Activated naive CD4-positive, alpha-beta T cell (primary cell): ENCODE measurements at places on chromosomes 5 and 9.

DNA sequence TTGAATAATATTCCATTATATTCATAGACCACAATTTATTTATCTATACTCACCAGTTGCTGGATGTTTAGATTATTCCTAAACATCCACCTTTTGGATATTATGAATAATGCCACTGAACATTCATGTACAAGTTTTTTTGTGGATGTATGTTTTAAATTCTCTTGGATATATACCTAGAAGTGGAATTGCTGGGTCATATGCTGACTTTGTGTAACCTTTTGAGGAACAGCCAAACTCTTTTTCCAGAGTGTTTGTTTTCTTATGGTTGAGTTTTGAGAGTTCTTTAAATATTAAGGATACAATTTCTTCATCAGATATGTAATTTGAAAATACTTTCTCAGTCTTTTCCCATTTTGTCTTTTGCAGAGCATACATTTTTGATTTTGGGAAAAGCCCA is 2.7 kb downstream of the VPS13A start:
- DNase-seq: no peak

- no peak for DNase-seq
Measured at GRCh38 chr5:77844623-77845323, 68.6 kb upstream of the TBCA start.

GRCh38 chr5:67377631-67378030 is 181.0 kb upstream of the CD180 start:
- DNase-seq: no peak

DNA sequence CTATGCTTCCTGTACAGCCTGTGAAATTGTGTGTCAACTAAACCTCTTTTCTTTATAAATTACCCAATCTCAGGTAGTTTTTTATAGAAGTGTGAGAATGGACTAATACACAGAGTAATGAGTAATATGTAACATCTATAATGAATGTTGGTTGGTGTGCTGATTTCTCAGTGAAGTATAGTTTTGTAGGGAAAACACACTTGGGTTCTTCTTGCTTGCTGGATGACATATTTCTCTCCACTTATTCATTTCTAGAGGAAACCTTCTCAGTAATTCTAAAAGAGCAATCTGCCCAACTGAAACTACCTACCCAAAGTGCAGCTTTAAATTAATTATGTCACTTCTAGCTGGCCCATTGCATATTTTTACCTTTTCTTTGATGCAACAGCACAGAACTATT is 81.1 kb upstream of the RORB start:
- no peak for DNase-seq

DNA sequence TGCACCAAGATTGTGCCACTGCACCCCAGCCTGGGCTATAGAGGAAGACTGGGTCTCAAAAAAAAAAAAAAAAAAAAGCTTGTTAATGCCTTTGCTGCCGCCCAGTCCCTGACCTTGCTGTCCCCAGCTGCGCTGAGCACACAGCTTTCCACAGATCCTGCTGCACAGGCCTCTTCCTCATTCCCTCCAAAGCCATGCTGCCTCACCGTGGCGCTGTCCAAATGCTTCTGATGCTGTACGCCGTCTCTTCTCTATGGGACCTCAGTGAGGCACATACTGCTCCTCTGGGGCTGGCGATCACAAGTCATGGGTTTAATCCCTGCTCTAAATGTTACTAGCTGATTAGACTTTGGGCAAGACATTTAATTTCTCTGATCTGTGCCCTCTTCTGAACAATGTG is 234.1 kb downstream of the FBXL7 start:
- DNase-seq: no peak

GRCh38 chr5:19497229-19497815 is 490.7 kb downstream of the CDH18 start:
- no peak for DNase-seq

DNA sequence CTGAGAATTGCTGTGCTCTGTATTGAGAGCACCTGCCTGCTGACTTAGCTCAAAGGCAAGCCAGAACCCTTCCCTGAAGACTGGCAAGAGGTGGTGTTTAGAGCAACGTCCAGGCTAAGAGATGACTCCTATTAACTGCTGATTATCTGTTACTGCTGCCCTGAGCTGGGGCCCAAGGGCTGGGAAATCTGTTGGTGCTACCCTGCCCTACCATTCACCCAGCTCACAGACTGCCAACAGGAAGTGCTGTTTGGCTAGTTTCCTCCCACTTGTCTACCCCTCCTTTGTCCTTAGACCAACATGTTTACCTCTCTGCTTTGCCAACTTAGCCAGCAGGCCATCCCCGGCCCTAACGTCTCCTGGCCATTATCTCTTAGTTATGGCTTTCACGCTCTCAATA is 6.9 kb downstream of the RAB24 start:
- no peak for DNase-seq

GRCh38 chr5:176816791-176817347 is 6.5 kb downstream of the UNC5A start:
- DNase-seq: no peak

DNA sequence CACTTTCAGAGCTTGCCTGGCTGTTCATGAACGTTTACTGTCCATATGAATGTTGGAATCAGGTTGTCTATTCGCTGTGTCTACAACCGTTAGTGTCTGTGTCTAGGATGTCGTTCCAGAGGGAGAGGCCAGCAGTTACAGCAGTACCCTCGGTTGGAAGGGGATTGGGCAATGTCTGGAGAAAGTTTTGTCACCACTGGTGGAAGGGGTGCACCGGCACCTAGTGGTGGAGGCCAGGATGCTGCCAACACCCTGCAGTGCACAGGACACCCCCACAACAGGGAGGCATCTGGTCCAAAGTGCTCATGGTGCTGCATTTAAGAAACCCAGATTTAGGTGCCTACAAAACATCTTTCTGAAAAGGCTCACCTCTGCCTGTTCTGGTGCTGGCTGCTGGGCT is 220.7 kb downstream of the FANCC start:
- DNase-seq: no peak

GRCh38 chr5:93303291-93303691 is 277.7 kb downstream of the NR2F1-AS1 start:
- DNase-seq: no peak

- DNase-seq: no peak
Measured at GRCh38 chr9:95515272-95516113, 1.3 kb downstream of the PTCH1 start.

DNA sequence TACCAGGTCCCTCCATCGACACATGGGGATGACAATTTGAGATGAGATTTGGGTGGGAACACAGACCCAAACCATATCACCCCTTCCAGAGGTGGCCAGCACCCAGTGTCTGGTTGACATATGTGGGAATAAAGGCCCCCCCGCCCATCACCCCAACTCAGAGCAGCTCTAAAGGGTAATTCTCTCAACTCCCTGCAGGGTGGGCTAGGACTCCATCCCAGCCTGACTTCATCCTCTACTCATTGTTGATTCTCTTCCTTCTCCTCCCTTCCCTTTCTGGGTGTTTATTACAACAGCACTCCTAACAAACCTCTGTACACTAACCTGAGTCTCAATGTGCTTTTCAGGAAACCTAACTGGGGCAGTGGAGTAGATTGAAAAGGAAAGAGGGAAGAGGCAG is 339.9 kb downstream of the ACTL7B start:
- DNase-seq: no peak

DNA sequence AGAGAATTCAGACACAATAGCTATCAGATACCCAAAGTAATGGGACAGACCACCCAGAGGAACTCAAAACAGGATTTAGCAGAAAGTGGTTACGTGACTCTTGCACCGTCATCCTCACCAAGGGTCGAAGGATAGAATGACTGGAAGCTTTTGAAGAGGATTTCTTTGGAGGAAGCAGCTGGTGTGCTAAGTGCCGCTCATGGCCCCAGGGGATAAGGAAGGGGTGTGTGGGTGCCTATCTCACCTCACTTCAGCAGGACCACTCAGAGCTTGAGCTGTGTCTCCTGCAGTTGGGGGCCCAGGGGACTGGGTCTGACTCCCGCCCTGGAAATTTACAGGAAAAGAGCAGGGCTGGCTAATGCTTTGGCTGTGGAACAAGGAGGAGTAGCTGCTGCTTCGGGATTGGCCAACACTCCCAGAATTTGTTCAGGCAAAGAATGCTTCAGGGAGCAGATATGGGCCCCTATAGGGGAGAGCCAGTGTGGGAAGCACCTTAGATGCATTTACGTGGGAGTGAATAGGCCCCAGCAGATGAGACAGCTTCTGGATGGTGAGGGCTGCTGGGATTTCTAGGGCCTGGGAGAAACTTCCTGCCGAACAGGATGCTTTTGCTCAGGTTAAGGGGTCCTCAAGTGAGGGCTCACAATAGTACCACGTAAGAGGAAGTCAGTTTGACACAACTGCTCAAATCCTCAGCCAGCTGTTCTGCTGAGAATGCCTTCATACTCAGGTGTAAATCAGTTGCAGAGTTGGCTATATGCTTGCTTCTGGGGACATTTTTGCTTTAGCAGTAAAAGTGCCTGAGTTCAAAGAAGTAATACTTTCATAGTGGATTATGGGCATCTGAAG is 29.1 kb upstream of the TOMM5 start:
- no peak for DNase-seq

DNA sequence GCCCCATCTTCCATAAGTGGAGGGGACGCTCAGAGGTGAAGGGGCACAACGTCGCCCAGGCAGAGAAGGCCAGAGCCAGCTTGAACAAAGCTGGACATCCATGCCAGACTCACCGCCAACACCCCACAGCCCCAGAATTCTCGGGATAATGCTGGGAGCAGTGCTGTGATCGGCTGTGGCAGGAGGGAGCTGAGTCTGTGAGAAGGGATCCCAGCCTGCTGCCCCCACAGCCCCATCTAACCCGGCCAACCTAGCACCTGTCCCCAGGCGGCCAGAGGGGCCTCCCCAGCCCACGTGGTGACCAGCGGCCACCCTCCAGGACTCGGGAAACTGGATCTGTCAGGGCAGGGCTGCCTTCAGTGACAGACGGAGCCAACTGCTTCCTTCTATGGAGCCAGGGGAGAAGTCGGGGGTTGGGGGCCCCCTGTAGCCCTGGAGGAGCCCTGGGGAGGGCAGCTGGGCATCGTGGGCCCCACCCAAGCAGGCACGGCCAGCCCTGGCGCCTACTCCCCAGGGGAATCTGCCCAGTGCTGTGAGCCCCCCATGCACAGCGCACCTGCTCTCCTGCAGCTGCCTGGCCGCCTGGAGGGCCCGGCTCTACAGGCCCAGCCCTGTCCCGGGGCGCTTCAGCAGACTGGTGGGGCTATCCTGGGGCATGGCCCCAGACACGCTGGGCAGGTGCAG is 6.0 kb downstream of the BRD3 start:
- DNase-seq: no peak

DNA sequence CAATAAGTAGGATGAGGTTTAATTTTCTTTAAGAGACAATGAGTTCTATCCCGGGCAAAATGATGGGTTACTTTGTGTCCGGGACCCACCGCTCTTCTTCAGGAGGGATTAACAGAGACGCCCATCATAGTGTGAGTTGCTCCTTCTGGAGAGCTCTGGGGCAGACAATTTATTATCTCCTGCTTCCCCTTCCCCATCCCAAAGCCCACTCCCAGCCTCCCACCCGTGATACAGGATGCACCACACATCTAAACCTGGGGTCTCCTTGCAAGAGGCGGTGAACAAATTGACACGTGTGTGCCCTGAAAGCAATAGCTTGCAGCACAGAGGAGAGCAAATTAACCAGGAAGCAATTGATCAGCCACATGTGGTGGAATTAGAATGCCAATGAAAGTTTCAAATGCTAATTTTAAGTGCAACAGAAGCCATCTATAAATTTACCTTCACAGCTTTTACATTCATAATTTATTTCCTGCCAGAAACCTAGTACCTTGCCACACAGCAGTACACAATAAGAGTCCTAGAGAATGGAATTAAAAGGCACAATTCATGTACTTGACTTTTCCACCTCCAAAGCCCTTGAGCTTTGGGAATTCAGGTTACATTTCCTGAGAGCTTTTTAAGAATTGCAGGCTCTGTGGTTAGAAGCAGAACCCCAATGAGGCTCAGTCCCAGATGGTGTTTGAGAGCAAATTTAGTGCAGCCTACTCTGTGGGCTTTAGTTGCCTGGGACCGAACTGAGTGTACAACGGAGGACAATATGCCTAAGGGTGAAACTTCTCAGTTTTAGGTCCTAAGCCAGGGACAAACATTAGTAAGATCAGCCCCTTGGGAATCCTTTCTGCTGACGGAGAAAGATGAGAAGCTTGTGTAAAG is 399.6 kb downstream of the MED10 start:
- DNase-seq: no peak

DNA sequence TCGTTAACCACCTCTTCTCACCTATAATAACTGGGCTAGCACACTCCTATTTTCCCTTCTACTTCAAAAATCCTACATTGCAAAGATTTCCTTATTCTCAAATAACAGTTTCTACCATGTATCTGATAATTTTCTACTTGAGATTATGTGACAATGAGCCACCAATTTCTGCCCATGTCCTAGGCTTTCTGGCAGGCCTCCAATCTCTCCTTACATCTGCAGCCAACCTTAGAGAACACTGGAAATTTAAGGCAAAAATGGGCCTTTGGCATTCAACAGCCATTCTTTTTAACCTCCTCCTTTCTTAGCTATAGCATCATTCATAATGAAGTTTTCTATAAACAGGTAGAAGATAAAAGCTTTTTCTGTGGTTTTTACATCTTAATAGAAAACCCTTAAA is 225.1 kb downstream of the ARRDC3 start:
- DNase-seq: no peak

- DNase-seq: no peak
Measured at GRCh38 chr5:54851449-54851848, 133.9 kb downstream of the ESM1 start.

DNA sequence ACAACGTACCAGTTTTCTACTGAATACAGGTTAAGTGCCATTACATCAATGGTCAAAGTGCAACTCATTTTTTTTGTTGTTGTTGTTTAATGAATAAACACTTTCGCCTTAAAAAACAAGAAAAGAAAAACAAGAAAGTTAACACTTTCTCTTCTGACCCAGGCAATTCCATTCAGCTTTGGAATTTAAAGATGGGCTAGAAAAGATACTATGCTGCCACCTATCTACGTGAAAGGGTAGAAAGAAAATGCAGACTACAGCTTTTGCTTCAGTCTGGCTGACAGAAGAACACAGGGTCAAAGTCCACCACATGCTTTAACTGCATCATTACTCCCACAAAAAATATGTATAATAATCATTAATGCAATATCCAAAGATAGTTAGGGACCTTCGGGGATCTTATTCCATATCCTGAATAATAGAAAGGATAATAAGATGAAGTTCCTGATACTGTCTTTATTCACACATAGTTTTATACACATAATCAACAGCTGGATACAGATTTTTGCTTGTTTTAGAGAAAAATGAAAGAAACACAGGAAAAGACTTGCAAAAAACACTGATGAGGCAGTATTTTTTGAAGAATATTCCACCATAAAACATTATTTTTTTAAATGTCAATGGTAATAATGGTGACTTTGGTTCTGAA is 40.4 kb downstream of the ZDHHC21 start:
- DNase-seq: no peak

DNA sequence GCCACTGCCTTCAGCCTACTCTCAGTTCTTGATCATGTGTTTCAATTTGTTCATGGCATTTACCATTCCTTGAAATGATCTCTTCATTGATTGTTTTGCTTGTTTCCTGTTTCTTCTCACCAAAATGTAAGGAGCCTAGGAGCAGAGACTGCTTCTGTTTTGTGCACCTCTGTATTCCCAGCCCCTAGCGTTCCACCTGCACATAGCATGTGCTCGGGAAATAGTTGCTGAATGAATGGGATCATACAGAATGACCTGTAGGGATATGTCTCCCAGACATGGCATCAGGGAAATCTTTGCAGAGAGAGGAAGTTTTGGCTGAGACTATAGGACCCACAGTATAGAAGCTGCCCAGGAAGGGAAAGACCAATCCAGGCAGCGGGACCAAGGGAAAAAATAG is 6.2 kb upstream of the CERCAM start:
- no peak for DNase-seq
